Bone marrow (tissue), 2 donors: ENCODE measurements at places on chromosomes 13 and 19.

- no peak for DNase-seq
Measured at GRCh38 chr19:17200408-17201079, 14.6 kb upstream of the USE1 start.

- no peak for DNase-seq
Measured at GRCh38 chr19:57701625-57702024, 7.4 kb downstream of the ZNF154 start.

DNA sequence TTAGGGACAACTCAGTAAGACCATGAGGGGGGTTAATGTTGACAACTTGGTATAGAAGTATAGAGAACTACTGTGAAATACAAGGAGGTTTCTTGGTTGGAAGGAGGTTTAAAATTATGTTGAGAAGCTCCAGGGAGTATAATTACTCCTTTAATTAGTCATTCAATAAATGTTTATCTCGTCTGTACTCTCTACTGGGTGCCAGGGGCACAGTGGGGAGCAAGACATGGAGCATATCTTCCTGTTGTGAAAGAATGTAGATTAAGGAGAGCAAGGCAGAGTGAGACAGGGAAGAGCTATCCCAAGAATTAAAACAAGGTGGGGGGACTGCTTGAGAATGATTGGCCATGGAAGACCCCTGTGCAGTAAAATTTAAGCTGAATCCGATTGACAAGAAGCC is 33.7 kb upstream of the TDRD3 start:
- no peak for DNase-seq

GRCh38 chr13:93364166-93364565 is 137.6 kb downstream of the GPC6 start:
- DNase-seq: no peak

DNA sequence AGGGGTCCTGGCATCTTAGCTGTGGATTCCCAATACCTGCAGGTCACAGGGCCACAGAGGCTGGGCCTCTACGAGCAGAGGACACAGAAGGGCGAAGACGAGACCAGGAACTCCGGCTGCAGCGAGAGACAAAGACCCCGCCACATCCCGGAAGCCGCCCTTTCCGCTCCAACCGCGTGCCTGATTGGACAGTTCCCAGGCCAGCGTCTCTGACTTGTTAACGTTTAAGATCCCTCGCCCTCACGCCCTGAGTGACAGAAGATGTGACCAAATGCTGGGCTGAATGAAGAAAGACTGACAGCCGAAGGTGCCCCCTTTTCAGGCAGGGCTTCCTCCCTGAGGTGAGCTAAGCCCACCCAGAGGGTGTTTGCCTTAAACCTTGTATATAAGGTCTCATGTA is at the start of gene ZNF98:
ZNF98 (minus strand) TSS at position 136 of the 400 bp plus-strand sequence; CDS start at position 14, 122 bp downstream.
- DNase-seq: no peak

DNA sequence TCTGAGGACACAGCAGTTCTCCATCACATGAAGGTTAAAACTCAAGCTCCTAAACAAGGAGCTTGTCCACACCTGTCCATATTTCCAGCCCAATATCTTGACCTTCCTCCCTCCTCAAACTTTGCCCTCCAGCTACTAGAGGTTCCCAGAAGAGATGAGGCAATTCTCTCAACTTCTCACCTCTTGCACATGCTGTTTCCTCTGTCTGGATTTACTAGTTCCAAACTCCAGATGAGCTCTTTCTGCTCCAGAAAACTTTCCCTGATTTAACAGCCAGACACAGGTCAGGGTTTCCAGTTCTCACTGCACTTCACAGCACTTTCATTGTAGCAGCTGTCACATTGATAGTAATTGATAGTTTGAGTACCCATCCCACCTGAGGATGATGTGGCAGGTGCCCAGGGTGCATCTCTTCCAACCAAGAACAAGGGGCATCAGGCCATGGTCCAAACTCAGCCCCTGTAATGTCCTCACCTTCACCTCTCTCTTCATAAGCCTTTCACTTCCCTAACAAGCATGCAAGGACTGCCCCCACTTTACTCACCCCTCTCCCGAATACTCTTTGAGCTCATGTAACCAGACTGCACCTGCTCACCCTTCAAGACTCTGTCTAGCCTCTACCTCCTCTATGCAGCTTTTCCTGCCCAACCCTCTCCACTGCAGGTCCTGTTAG is 3.0 kb upstream of the WDFY2 start:
- DNase-seq: no peak

GRCh38 chr19:16897029-16897855 is 8.4 kb downstream of the F2RL3 start:
- no peak for DNase-seq

- DNase-seq: no peak
Measured at GRCh38 chr13:108188260-108188659, 27.1 kb downstream of the LIG4 start.

- DNase-seq: no peak
Measured at GRCh38 chr19:53388168-53388567, 6.8 kb upstream of the ZNF765 start.

DNA sequence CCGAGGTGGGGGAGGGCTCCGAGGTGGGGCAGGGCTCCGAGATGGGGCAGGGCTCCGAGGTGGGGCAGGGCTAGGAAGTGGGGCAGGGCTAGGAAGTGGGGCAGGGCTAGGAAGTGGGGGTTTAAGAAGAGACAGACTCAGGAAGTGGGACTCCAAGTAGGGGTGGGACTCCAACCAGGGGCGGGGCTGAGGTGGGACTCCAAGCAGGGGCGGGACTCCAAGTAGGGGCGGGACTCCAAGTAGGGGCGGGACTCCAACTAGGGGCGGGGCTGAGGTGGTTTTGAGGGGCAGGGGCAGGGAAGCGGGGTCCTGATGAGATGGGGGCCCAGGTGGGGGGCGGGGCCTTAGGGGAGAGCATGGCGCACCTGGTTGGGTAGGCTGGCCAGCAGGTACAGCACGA is 13.6 kb downstream of the CFD start:
- DNase-seq: no peak

DNA sequence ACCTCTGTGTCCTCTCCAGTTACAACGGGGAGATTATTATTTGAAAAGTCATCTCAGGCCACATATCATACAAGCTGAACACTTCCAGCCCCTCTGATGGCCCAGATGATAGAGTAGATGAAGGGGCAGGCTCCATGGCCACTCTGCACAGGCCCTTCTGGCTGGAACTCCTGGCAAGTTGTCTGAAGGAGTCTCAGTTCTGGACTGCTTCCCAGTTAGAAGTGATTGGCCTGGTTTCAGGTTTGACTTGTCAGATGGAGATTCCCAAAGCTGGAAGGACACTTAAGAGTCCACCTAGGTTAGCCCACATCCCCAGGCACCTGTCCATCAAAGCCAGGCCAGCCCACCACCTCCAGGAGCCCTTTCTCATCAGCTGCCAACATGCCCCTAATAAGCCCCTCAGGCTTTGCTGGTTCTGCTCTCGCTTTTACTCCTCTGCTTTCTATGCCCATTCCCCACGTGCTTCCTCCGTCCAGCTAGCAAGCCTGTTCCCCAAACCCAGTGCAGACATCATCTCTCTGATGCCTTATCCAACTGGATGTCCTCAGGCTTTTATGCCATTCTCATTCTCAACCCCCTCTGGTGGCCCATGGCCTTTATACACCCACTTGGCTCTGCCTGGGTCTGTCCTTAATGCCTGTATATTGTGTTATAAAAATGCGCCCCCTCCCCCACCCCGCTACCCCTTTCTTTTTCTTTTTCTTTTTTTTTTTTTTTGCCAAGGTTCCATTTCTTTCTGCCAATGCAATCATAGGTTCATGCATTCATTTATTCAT is 56.5 kb downstream of the HSPH1 start:
- DNase-seq: no peak

DNA sequence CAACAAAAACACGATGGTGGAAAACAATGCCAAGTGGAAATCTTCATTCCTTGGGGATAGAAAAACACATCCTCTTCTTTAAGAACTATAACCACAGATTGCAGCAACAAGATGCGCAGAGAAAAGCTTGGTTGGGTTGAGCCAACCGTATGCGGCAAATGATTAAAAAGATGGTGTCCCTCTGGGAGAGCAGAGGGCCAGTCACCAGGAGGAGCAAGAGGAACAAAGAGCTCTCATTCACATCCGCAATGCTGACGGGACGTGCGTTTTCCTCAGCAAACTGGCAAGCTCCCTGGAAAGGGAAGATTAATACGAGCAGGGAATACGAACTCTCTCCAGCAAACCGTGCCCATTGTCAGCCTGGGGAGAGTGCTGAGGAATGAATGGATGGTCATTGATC is 141.6 kb downstream of the KATNAL1 start:
- no peak for DNase-seq

DNA sequence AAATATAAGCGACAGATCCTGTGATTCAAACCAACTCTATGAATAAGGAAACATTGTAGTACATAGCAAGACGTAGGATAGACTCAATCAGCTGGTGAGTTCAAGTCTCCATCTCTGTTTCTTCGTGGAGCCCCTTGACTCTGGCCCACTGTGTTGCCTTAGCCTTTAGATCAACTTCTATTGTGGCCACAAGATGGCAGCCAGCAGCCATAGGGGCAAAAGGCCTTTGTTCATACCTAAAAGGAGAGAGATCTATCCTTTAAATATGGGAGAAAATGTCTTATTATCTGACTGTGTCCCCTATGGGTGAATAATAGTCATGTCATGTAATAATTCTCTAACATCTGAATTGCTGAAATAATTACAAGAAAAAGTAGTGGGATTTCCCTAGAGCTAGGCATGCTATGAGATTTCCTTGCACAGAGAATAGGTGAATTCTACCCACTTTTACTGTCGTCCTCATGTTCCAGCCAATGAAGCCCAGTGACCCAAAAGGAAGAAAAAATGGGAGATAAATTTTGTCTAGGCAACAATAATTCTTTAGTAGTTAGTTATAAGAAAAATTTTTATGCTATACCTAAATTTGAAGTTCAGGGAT is 129.4 kb downstream of the PCDH20 start:
- no peak for DNase-seq

DNA sequence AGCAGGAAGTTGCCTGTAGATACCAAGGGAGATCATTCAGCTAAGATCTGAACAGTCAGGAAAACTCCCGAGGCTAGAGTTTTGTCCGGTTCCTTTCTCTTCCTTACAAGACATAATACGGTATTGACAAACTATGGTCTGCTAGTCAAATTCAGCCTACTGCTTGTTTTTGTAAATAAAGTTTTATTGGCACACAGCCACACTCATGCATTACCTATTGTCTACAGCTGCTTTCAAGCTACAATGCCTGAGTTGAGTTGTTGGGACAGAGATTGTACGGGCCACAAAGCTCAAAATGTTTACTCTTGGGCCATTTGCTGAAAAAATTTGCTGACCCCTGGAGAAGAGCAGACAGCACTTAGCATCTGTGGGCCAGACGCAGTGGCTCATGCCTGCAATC is 2.5 kb downstream of the SLC1A6 start:
- no peak for DNase-seq

DNA sequence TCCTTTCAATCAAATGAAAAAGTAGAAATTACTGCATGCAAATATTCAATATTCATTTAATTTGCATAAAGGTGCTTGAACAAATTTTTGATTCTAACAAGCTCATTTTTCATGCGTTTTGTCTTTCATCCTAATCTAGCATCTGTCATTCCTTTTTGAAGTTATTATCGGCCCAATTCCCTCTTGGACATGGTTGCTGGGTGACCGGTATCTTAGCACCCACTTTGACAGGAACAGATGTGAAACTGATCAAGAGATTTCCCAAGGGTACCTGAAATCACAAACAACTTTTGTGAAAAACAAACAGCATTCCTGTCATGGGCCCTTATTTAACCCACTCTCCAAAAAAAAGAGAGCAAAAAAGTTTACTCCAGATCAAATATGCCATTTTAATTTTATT is 13.3 kb downstream of the DACH1 start:
- no peak for DNase-seq
